Smooth muscle cell of the umbilical artery (primary cell): ENCODE measurements at places on chromosomes 12 and 14. TPM values are rescaled to one million over a fixed set of nuclear protein-coding genes. Genes with fewer than 3 reads are reported as not detected.

Gene BBS10
- 12.8 and 16.6 TPM in 2 replicates for total RNA-seq

Gene MANSC4
- total RNA-seq: 0.89 TPM in 1 of 2 replicates, not detected in the other

Gene SYNDIG1L
- total RNA-seq: not detected in 2 replicates

Gene B3GNT4
- 0.65 and 1.2 TPM in 2 replicates for total RNA-seq

Gene PTHLH
- 3.2 and 13.4 TPM in 2 replicates for total RNA-seq

Gene C3AR1
- total RNA-seq: 0.51 and 1.5 TPM in 2 replicates

Gene ARHGEF25
- total RNA-seq: 29.2 and 36.2 TPM in 2 replicates

Gene CDKL1
- 4.1 and 7.4 TPM in 2 replicates for total RNA-seq

Gene PRH2
- 0.28 TPM in 1 of 2 replicates, not detected in the other for total RNA-seq

Gene CIROP
- not detected in 2 replicates for total RNA-seq

Gene BAG5
- 27.6 and 32.1 TPM in 2 replicates for total RNA-seq

Gene KRT74
- not detected in 2 replicates for total RNA-seq

Gene TMEM229B
- 1.8 and 2.4 TPM in 2 replicates for total RNA-seq

Gene NGB
- not detected in 2 replicates for total RNA-seq

Gene TXNDC16
- 0.88 and 1.5 TPM in 2 replicates for total RNA-seq

Gene CPSF6
- 14.6 and 24.5 TPM in 2 replicates for total RNA-seq

Gene PLEKHD1
- total RNA-seq: not detected in 2 replicates

Gene IL26
- total RNA-seq: not detected in 2 replicates

Gene LGALS3
- total RNA-seq: 22.9 and 47.2 TPM in 2 replicates

Gene NDUFB1
- 42.5 and 215 TPM in 2 replicates for total RNA-seq

Gene TAS2R7
- total RNA-seq: not detected in 2 replicates

Gene ASCL4
- total RNA-seq: not detected in 2 replicates

Gene GUCY2C
- total RNA-seq: not detected in 2 replicates

Gene SERPINA6
- not detected in 2 replicates for total RNA-seq

Gene RASSF9
- 0.89 and 1.6 TPM in 2 replicates for total RNA-seq

Gene FGF23
- not detected in 2 replicates for total RNA-seq

Gene LUM
- 282 and 2,122 TPM in 2 replicates for total RNA-seq

Gene RNASE1
- total RNA-seq: 0.30 TPM in 1 of 2 replicates, not detected in the other

Gene OAS2
- total RNA-seq: 0.18 and 0.30 TPM in 2 replicates

Gene TAS2R9
- total RNA-seq: 0.30 and 0.37 TPM in 2 replicates

Gene ARL1
- total RNA-seq: 179 and 282 TPM in 2 replicates

Gene DHH
- 0.05 TPM in 1 of 2 replicates, not detected in the other for total RNA-seq

Gene CCDC85C
- total RNA-seq: 4.5 and 11.0 TPM in 2 replicates

Gene KCTD10
- 72.5 and 82.8 TPM in 2 replicates for total RNA-seq

Gene CCDC175
- total RNA-seq: not detected in 2 replicates

Gene MSI1
- total RNA-seq: not detected in 2 replicates

Gene ACSS3
- 6.2 and 8.9 TPM in 2 replicates for total RNA-seq

Gene ART4
- total RNA-seq: 2.6 and 6.5 TPM in 2 replicates

Gene ISM2
- total RNA-seq: 0.14 and 0.89 TPM in 2 replicates

Gene CMA1
- total RNA-seq: not detected in 2 replicates

Gene BHLHE41
- 16.0 and 27.8 TPM in 2 replicates for total RNA-seq
